ENCODE measurements at places on chromosomes 11 and 22.

DNA sequence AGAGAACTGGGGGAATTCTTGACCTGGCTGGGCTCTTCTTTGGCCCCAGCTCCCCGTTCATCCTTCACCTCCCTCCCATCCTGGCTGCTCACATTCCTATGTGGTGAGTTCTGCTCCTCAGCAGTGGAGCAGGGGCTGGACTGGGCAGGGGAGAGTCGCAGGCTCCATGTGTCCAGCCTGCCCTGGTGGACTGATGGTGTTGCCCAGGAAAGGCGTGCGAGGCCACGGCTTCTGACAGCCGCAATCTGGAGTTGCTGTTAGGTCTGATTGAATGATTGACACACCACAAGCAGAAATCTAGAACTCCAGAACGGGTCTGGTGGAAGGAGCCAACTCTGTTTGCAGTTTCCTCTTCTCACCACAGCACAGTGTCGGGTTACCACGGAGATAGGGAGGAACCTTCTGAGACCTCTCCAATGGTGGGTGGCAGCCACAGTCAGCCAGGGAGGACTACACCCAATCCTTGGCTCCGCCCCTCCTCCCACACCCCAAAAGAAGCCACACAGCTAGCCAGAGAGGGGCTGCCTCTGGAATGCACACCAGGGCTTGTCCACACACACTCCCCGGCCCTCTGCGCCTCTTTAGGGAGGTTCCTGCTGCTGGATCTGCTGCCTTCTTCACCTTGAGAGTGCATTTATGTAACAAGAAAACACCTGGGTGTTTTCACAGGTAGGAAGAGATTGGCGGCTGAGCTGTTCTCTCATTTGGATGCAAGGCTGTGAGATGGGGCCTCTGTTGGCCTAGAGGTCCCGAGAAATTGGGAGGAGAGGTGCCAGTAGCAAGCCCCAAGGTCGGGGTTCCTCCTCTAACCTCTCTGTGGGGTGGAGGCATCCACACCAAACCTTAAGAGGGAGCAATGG, 56.4 kb upstream of the CD44 start:
- peak overlapping the region; percentile 55 for H3K27ac ChIP-seq
- no peaks in the 10 kb centered on the region for H3K36me3 ChIP-seq
- no peaks in the 10 kb centered on the region for H3K27me3 ChIP-seq
- peak overlapping the region; percentile 33 for H3K4me3 ChIP-seq
- H3K4me1 ChIP-seq: peaks cover 81% of the 10 kb centered on the region

GRCh38 chr22:39498368-39498767, 3.7 kb upstream of the MIEF1 start:
- H3K27me3 ChIP-seq: no peaks in the 10 kb centered on the region
- DNase-seq: no peak
- no peak overlapping the region for H3K4me3 ChIP-seq
- no peak overlapping the region for H3K27ac ChIP-seq
- H3K36me3 ChIP-seq: peaks cover 10% of the 10 kb centered on the region
- H3K4me1 ChIP-seq: peaks cover 14% of the 10 kb centered on the region

GRCh38 chr11:68780829-68781228, 29.5 kb upstream of the TESMIN start:
- peaks cover 2% of the 10 kb centered on the region for H3K4me1 ChIP-seq
- H3K4me3 ChIP-seq: no peak overlapping the region
- no peak for DNase-seq
- H3K27ac ChIP-seq: no peak overlapping the region

DNA sequence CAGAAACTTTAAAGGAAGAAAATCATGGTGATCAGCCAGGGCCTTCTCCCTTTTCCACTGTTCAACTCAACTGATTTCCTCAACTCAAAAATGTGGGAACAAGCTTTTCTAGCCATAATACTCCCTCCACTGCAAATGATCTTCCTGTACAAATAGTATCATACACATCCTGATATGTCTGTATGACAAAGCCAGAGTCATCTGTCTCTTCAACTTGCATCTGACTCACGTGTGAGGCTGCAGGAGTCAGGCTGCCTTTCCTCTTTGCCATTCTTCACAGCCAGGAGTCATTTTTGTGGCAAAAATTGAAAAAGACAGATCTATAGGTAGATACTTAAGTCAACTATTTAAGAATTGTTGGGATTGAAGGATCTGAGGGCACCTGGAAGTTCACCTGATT, 13.3 kb downstream of the PATZ1 start:
- H3K27ac ChIP-seq: peak overlapping the region; percentile 15
- no peak overlapping the region for H3K4me3 ChIP-seq
- peaks cover 87% of the 10 kb centered on the region for H3K36me3 ChIP-seq
- no peak for DNase-seq
- no peaks in the 10 kb centered on the region for H3K27me3 ChIP-seq

DNA sequence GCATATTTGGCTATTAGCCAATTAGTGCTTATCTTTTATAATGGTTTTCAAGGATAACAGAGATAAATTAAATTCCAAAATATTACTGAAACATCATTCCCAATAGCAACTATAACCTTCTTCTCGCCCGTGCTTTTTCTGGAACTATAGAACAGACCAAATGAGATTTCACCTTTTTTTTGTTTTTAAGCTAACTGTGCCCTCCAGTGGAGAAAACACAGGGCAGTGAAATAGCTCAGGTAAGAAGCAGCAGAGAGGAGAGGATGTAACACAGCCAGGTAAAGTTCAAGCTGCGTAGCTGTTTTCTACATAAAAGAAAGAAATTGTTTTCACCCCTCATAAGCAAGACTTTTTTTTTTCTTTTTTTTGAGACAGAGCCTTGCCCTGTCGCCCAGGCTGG, 28.2 kb downstream of the HSD17B12 start:
- no peak overlapping the region for H3K4me3 ChIP-seq
- peaks cover 38% of the 10 kb centered on the region for H3K36me3 ChIP-seq
- no peak overlapping the region for H3K27ac ChIP-seq
- H3K27me3 ChIP-seq: no peaks in the 10 kb centered on the region
- H3K4me1 ChIP-seq: peaks cover 2% of the 10 kb centered on the region

Data from activated T-helper 2 cell treated with anti-CD3 and anti-CD28 coated beads, Interferon-gamma antibody, Interleukin-2, Interleukin-4, amounts not matched to agents 10 μg/mL and 5 μg/mL and 100 μg/mL, durations not matched to agents 14 hours and 24 hours and 36 hours (primary cell).